ENCODE measurements at places on chromosomes 6 and 20.

DNA sequence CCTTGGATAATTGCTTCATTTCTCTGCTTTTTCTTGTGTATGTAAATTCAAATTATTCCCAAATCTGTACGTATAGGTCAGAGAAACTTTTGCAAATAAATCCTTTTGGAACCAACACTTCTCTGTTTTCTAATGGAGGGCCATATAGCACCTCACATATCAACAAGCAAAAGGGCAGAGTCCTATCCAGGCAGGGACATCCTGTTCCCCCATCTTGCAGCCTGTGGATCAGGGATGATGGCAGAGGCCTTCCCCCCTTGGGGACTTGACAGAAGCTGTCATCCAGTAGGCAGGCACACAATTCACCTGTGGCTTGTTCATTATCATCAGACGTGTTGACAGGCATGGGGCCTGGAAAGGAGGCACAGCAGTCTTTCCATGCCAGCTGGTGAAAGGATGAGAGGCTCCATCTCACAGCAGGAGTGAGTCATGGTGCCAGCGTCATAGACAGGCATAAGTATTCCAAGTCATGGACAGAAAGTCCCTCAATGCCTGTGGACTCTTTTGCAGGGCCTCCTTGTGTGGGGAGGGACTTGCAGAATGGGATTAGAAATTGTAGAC lies 31.8 kb upstream of the PLEKHG1 start:
- DNase-seq, result peak; percentile 58

GRCh38 chr6:92617721-92618120 lies 801.6 kb downstream of the EPHA7 start:
- DNase-seq, result no peak

- DNase-seq, result no peak
Observed at GRCh38 chr6:78841111-78841510, 26.2 kb upstream of the IRAK1BP1 start.

- peak; percentile 91 for DNase-seq
Observed at GRCh38 chr20:62704341-62704948, 4.2 kb upstream of the NTSR1 start.

DNA sequence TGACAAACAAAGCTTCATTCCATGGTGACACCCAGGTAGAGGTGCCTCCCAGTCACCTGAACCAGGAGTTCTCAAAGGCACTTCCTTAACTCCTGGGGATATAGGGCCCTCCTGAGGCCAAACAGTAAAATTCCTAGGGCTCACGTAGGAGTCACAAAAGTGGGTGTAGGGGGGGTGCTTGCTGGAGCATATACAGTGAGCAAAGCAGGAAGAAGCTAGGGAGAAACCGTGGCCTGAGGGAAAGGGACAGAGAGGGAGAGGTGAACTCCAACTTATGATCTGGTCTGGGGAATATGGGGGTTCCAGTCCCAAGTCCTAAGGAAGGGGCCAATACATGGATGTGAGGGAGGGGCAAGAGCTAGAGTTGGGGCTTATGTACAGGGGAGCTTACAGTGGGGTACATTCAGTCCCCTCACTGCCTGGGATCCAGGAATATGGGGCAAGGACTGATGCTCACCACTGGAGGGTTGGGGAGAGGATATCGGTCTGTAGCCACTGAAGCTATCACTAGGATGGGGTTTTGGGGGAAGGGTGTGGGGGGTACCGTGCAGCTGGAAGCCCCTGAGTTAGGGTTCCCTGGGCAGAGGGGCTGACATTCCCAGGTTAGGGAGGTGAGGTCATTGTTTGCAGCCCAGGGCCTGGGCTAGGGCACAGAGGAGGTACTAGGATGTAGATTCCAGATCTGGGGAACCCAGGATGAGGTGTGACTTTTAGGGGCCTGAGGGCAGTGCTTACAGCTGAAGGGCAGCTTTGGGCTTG lies 950 bp downstream of the PEDS1 start:
- no peak for DNase-seq

DNA sequence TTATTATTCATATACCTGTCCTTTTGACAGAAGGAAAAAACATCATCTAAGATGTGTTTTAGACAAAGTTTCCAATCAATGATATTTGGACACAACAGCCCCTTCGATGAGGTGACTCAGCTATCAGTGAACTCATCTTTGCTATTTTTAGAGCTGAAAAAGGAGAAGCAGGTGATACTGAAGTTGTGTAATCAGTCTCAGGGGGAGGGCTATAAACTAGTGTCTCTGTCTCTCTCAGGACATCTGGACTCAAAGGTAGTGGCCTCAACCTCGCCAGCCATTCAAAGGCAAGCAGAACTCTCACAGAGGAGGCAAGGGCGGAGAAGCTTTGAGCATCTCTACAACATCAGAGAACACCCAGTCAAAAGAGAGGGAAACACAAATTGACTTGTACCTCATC lies 135.4 kb downstream of the BFSP1 start:
- no peak for DNase-seq

GRCh38 chr6:105835373-105835772 lies 250.8 kb upstream of the PRDM1 start:
- no peak for DNase-seq

DNA sequence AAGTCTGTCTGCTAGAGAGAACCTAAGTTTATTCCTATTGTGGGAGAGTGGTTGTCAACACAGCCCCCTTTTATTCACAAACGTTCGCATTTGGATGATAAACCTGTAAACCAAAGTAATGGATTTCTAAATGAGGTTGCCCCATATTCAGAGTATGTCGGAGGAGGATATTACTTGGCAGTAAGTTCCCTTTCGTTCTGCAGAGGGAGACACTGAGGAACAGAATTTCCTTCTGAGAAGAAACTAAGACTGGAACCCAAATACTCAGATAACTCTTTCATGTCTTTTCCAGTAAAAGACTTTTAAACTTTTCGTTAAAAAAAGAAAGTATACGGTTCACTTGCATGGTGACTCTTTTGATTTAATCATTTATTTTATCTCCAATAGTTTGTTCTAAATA lies 754.6 kb upstream of the MMS22L start:
- DNase-seq, result no peak

DNA sequence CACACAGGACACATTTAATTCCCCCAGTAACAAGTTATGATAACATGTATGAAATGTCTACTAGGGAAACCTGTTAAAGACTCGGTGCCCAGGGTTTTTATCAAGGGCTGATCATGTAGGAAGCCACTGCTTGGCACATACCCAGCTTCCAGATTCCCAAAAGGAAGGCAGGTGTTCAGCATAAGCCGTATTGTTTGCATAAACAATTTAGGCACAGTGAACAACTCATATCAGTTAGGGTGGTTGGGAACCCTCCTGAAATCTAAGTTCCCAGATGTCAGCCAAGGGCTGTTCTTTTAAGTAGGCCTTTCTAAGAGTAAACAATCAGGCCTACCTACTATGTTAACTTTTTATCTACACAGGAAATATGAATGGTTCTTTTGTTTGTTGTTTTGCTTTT lies 74.1 kb downstream of the ASXL1 start:
- DNase-seq, result peak; percentile 41

DNA sequence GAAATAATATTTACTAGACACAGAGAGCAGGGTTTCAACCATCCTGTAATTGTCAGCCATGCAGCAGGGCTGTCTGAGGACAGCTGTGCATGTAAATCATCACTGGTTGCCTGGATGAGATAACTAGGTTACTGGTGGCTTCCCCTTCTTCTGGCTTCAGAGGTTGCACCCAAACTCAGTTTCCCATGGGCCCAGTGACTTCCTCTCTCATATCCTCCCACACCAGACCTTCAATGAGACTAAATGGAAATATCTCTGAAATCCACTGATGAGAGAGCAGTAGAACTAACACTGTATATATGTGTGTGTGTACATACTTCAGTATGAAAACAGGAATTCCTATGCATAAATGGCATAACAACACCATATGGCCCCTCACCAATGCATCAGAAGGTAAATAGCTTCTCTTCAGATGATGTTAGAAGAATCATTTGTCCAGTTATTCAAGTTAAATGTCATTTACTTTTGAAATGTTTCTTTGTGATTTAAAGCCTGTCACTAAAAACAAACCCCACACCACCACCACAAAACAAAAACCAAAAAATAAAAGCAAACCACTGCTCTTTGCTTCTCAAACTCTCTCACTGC lies 51.0 kb upstream of the IL20RA start:
- DNase-seq, result no peak

DNA sequence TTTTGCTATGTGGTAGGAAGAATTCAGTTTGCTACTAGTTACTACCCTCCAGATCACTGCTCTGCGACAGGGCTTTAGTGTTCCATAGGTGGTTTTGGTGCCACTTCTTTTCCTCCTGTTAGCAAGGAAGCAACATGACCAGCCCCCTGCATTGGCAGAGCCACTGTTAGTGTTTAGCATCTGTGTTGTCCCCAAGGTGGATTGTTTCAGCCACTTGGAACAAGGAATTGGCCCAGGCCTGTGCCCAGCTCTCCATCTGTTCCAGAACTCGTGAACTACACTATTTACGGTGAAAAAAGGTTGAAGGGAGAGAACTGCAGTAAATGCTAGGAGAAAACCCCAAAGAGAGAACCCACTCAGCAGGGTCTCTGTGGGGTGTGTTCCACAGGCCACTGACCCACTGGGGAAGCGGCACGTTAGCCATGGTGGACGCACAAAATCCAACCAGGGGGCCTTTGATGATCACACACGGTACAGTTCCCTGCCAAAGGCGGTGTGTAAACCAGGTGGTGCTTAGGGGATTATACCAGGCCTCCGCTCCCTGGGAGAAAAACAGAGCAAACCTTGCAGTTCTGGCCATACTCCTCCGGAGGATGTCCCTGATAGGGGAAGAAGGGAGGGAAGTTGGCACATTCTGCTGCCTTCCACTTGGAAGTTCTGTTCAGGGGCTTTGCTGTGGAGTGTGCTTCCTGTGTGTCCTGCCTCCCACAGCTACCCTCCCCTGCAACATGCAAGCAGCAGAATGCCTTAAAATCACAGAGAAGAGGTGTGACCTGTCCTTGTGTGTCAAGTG lies 72.3 kb downstream of the LYRM2 start:
- DNase-seq, result peak; percentile 12

DNA sequence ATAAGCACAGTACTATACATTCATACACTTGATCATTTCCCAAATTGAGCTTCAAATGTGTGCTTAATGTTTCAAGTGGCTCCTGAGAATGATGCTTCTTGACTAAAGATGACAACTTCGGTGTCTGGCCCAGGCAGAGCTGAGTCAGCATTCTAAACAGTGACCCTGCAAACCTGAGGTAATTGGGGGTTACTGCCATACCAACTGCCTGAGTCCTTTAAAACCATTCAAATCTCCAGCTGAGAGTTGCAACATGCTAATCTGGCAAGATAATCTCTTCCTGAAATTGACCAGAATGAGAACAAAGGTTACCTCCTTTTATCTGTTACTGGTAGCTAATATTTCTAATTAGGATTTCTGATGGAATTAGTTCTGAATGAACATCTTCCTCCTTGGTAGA lies 8.2 kb downstream of the BACH2 start:
- DNase-seq, result no peak

GRCh38 chr6:166275714-166276166 lies 32.5 kb downstream of the PRR18 start:
- peak; percentile 18 for DNase-seq

DNA sequence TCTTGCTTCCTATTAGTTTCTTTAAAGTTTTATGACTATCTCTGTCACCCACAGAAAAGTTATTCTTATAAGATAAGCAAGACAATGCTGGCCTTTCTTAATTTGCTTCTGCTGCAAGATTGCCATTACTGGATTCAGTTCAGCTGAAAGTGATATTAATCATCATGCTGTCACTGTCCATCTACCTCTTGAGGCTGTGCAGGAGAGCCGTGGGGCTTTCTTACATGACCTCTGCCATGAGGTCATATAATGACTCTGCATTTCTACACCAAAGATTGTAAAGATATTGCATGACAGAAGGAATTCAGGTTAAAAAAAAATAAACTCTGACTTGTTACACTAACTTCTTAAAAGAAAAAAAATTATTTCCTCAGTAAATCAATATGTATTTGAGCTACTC lies 106.9 kb downstream of the TRDN start:
- DNase-seq, result no peak

GRCh38 chr20:51493346-51493791 lies 49.1 kb downstream of the NFATC2 start:
- no peak for DNase-seq

Data from NCI-H2171 (cell line).